Activated CD4-positive, CD25-positive, alpha-beta regulatory T cell (primary cell): ENCODE measurements at places on chromosomes 5 and 9.

DNA sequence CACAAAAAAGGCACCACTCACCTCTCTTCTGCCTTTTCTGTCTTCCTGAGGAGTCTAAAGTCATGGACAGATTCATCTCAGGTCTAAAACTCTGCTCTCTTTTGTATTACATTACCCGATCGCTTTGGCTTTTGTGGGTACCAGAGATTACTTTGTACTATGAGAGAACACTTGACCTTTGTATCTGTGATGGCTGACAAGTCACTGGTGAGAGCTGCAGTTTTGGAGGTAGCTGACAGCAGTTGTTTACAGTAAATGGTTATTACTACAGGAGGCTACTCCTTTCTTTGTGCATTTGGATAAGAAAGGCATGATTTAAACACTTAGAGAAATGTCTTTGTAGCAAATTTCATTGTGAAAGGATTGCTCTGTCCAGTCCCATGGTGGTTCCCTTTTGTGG lies 307.3 kb downstream of the FBXL17 start:
- no peak for DNase-seq

GRCh38 chr9:110040788-110041187 lies 167.2 kb downstream of the C9orf152 start:
- no peak for DNase-seq

DNA sequence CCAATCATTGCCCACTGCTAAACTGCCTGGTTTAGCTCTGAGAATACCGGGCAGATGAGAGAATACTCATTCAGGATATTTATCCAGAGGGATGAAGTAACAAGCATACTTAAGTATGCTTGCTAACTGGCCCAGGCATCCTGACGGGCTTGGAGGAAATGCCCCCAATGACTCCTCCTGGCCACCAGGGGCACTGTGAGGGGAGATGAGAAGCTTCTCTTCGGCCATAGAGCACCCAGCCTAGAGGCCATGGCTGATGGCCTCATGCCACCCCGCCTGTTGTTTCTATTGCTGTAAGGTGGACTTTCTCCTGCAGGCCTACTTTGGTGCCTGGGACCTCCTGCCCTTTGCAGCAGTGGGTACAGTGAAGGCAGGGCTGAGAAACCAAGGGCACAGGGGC lies 134.5 kb upstream of the FSTL4 start:
- no peak for DNase-seq

DNA sequence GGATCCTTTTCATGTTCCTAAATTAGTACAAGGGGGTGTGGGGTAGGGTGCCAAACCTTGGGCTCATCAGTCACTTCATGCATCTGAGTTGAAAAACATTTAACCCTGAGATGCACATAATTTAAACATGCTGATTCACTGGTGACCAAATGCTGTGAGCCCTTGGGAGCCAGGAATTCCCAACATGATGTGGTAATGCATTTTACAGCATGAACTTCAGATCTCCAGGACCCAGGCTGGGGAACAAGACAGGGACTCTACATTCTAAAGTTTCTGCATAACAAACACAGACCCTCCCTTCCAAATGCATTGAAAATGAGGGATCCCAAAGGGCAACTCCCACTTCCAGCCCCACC lies 322.2 kb downstream of the NDUFS4 start:
- DNase-seq, result no peak

DNA sequence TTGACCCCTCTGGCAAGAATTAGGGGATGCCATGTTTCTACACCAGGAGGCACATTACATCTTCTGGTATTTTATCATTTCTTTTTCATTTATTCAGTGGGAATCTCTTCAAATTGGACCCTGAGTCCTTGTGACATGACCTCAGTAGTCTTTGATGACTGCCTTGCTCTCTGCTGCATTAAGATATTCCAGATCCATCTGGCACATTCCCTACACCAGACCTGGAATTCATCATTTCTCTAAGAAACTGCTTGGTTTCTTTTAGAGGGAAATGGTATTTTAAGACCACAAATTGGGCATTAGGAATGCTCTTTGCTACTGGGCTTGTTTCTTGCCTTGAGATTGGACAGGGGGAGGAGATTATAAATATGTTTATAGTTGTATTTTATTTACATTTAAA lies 61.0 kb downstream of the GALNT10 start:
- no peak for DNase-seq

DNA sequence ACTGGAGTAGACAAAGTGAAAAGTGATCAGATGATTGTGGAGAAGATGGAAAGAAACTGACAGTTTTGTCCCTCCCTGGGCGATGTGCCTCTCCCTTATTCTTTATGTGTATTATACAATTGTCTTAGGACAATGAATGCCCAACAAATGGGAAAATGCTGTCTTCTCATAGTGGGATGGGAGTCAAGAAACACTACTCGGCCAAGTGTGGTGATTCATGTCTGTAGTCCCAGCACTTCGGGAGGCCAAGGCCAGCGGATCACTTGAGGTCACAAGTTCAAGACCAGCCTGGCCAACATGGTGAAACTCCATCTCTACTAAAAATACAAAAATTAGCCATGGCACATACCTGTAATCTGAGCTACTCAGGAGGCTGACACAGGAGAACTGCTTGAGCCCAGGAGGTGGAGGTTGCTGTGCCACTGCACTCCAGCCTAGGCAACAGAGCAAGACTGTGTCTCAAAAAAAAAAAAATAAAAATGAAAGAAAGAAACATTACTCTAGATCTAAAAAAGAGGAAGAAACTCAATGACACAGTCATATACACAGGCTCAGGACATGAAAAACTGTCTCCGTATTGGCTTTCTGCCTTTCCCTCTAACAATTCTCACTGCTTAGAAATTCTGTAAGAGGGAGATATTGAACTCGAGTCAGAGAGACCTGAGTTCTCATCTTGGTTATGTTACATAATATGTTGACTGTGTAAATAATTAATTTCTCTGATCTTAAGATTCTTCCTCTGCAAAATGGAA lies 67.9 kb upstream of the TARS1 start:
- no peak for DNase-seq

DNA sequence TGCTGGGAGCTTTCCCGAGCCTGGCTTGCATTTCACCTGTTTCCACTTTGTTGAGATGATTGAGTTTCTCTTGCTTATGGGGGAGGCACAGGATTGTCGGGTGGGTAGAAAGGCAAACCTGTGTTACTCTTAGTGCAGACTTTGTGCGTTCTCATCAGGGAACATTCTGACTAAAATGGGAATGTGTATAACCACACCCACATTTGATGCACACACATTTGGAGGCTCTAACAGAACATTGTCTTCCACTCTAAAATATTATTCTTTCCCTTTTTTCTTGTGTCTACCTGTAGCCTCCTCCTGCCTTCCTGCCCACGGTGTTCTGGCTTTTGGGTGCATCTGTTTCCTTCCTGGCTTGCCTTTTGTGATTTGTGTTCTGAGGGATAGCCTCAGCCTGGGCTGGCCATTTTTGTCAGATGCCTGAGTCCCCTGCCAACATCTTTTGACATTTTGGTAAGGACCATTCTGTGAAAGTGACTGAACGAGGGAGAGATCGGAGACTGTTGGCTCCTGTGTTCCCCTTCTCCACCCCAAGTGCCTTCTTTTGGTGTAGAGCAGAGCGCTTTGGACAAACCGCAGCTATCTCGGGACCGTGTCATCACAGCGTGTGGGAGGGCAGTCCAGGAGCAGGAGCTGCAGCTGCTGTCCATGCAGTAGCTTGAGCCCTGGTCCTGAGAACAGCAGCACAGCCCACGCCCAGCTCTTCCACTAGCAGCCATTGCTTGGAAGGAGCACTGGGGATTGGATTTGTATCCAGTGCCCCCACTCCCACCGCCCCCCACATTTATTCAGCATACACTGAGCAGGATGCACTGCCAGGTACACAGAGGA lies 101.4 kb downstream of the ARHGAP26 start:
- no peak for DNase-seq

DNA sequence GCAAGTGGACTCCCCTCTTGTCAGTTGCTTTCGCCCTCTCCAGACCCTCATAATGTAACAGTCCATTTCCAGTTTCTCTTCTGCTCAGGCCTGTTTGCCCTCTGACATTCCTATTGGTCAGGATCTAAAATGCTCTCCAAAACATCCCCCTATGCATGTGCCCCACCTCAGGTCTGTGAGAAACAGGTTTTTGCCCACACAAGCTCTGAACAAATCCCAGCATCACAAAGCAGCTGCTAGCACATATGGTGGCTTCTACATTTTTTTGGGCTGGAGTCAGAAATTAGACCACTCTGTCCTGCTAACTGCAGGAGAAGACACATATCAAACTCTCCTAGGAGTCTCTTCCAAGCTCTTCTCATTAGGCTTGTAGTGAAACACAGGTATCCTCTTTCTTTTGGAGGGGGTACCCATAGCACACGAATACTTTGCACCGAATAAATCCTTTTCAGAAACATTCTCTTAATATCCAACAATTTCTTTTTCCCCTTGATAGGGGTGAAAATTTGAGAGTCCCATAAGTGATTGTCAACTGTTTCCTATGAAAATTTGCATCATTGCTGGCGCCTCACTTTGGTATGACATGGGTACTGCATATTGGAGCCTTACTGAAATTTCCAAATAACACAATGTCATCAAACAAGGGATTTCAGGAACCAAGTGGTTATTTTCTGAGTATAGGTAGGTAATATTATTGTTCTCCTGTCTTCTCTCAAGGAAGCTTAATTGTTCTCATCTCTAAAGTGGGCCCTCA lies 19.3 kb upstream of the HSPA9 start:
- DNase-seq, result no peak

DNA sequence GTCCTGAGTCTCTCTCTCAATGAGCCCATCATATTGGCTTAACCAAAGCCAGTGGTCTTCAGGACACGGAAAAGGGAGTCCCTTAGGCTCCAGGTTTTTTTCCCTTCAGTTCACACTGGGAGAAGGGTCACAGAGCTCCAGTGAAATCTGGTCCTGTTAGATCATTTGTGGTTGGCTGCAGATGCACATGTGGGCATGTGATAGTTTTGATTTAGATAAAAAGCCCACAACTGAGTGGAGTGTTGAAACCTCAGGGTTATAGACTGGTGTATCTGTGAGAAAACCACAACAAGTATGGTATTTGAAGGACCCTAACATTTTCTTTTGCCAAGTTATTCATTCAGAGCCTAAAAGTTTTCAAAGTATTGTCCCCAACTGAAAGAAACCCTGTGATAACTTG lies 46.7 kb downstream of the PRLR start:
- no peak for DNase-seq

GRCh38 chr9:120971938-120972337 lies 45.3 kb upstream of the TRAF1 start:
- no peak for DNase-seq

DNA sequence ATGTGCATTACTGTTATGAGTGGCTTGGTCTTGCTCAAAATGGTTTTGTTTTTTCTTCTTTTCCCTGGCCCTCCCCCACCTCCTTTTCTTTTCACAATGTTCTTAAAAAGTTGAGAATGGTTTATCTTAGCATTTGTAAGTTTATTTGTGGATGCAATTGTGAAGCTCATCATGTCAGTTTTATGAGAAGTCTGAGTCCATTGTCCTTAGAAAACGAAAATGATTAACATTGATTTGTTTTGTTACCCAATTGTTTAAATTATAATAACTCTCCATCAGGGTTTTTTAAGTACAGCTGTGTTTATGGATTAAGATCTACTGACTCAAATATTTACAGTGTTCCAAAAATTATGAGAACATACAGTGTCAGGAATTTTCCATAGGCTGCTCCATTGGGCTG lies 511.3 kb upstream of the PAPPA start:
- no peak for DNase-seq

DNA sequence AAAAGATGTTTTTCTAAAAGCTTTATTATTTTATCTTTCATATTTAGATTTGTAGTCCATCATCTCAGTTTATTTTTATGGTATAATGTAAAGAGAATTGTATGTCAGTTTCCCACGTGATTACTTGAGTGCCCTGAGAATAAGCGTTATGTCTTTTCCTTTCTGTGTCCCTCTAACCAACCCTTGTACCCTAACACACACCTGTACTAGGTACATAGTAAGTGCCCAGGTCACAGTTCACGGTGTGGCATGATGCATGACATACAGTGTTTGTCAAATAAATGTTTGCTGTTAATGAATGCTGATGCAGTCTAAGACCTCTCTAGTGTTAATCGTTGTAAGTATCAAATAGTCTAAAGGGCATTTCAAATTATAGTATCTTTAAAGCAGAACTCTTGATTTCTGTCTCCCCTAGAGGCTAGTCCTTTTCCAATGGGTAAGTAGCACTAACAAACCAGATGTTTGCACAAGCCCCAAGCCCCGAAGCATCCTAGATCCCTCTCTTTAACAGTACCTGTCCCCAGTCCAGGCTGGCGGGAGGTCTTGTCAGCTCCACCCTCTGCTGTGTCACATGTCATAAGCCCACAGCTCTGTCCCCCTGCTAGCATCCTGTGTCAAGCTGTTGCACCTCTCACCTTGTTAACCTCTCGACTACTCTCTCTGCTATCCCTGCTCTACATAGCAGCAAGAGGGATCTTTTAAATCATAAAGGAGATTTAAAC lies 23.7 kb downstream of the NUP214 start:
- DNase-seq, result no peak

- no peak for DNase-seq
Measured at GRCh38 chr5:50292735-50293394, 148.2 kb downstream of the EMB start.

- no peak for DNase-seq
Measured at GRCh38 chr9:101479338-101480030, 43.9 kb upstream of the ALDOB start.
